Right cardiac atrium (tissue), 5 donors: ENCODE measurements at places on chromosomes 2 and 18. TPM values are rescaled to one million over a fixed set of nuclear protein-coding genes. Genes with fewer than 3 reads are reported as not detected.

DNA sequence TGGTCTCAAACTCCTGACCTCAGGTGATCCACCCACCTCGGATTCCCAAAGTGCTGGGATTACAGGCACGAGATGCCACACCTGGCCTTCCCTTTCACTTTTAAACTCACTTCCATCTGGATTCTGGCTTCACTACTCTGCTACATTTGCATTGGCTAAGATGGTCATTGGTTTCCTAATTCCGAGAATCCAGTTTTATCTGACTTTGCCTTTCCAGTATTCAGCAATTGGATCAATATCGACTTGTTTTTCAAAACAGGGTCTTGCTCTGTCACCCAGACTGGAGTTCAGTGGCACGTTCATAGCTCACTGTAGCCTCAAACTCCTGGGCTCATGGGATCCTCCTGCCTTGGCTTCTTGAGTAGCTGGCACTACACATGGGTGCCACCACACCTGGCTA lies 4.7 kb upstream of the CD302 start:
- DNase-seq = no peak

DNA sequence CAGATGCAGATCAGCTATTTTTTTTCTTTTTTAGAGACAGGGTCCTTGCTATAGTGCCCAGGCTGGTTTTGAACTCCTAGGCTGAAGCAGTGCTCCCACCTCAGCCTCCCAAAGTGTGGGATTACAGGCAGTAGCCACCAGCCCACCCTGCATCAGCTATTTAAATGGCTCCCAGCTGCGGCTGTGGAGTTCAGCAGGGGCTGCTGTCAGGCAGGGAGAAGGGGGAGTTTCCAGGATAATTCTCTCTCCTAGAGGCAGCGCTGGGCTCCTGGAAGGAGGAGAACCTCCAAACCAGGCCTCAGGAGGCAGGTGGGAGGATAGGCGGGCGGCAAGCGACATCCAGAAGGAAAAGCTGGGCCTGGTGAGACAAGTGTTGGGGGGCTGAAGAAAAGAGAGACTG lies 65.7 kb downstream of the ACTR2 start:
- no peak for DNase-seq

NCKAP5 gene
- 7.8 TPM for total RNA-seq

DNA sequence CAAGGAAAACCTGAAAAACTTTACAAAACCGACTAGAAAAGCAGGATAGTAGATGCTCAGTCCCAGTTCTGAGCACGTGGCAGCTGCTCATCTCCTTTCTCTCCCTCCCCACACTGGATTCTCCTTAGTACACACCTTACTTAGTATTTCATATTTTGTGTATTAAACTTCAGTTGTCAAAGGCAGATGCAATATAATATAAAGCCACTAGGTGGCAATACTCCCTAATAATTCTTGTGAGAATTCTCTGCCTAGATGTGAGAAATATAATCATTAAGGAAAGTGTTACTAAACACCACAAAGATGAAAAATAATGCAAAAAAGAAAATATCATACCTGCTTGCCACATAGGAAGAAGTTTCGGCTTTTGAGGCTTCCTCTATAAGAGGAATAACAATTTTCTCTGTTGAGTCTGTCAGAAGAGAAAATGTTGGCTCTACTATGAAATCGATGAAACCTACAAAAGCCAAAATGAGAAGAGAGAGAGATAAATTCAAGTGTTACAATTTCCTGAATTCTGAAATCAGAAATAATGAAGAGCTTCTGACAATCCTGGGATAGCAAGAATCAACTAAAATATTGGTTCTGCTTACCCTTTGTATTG lies 200.6 kb downstream of the PPP1R1C start:
- DNase-seq = no peak

REG1B gene
- total RNA-seq = not detected

TUBA3D gene
- 7.7 TPM for total RNA-seq

GRCh38 chr2:42164046-42164445 lies 5.1 kb upstream of the EML4 start:
- no peak for DNase-seq

GRCh38 chr18:22639026-22639463 lies 221.3 kb upstream of the CTAGE1 start:
- DNase-seq = no peak

DNA sequence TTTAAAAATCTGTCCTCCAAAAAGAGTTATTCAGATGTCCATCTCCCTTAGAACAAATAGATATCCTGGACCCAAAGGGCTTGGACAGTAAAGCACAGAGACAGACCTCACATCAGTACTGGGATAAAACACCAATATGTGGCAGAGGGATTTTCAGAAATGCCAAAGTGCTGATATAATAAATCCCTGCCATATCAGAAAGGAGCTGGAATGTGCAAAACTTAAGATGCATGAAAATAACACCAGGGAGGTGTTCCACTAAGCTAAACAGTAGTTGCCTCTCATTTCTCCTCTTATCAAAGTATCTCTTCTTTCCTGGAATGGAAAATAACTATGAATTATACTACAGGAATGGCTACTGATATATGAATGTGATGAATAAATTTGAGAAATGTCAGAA lies 13.2 kb downstream of the USP40 start:
- DNase-seq = no peak

POMC gene
- 6.8 TPM for total RNA-seq

DNA sequence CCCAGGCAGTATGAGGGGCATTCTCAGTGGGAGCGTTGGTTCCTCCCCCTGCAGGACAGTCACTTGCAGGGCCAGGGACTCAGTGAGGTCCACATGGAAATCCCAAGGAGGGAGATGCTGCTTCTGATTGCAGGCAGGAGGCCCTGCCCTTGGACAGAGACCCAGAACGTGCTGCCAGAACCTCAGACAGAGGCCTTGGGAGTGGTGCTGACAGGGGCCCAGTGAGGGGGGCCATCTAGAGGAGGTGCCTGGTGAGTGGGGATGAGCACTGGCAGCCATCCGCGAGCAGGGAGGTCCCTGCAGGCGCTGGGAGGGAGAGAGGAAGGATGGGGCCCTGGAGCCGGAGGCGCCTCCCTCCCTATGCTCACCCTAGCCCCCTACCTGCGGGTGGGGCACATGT lies 133.1 kb downstream of the DYSF start:
- no peak for DNase-seq

DNA sequence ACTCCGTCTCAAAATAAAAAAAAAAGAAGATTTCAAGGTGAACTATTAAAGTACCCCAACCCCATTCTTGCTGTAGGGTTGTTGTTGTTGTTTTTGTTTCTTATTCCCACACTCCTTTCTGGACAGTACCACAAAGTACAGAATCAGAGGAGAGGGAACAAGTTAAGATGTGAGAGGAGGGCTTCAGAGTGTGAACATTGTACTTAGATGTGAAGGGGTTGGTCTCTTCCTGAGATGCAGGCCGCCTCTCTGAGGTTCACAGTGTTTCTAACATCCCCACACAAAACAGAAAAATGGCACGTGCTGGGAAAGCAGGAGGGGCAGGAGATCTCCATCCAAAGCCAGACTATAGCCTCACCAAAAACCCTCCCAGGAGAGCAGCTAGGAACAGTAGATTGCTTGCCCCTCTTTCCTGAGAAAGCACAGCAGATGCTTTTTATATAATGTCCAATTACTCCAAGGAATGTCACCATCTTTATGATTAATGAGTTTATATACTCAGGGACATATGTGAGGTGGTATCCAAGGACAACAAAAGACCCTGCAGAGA lies 22.6 kb downstream of the ADD2 start:
- no peak for DNase-seq

TUBA4B gene
- not detected for total RNA-seq

DUSP2 gene
- 1.2 TPM for total RNA-seq

METTL8 gene
- total RNA-seq = 12.2 TPM

B3GNT7 gene
- total RNA-seq = 5.9 TPM

- no peak for DNase-seq
Measured at GRCh38 chr2:223969856-223970255, 12.6 kb downstream of the MRPL44 start.

GRCh38 chr18:56358608-56359280 lies 279.6 kb downstream of the TXNL1 start:
- no peak for DNase-seq

PLEKHH2 gene
- 3.3 TPM for total RNA-seq

KLHL30 gene
- 34.4 TPM for total RNA-seq

DNA sequence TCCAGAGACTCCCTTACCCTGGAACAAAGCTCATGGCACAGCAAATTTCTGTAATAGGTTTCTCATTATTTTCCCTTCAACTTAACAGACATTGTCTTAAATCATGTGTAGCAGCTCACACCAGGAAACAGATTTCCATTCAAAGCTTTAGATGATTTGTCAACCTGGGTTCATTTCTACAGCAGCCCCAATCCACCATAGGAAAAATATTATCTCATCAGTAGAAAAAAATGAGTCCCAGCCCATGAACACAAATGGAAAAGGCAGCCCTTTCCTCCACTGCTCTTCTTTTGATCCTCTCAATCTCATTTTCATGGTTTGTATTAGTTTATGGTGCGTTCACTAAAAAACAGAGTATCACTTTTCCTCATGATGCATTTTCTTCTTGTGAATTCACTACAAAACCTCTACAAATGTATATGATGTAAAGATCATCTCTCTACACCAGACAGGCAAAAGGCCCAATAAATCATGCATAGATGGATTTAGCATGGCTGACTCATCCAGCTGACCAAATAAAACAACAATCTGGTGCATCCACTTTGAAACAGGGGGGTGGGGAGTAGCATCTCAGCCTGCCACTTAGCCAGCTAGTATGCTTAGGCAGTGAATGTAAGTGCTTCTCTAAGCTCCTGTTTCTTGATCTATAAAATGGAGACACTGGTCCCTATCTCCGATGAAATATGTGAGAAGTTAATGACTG lies 78.6 kb downstream of the SATB2 start:
- no peak for DNase-seq

PLGLB1 gene
- total RNA-seq = 2.8 TPM

DNA sequence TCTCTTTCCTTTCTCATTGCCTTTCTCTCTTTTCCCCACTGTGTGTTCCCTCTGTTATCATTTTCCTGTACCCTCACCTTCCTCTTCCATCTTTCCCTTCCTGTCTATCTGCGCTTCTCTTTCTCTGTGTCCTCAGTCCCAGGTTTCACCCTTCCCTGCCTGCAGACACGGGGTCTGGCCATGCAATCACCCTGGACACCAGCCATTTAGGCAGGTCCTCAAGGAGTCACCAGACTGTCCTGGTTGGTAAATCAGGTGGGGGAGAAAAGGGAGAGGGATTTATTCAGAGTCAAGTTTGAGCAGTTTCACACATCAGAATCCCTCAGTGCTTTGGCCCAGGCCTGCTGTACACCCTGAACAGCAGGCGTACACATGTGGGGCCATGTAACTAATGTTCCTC lies 169.3 kb downstream of the ANKRD30B start:
- DNase-seq = no peak

DNA sequence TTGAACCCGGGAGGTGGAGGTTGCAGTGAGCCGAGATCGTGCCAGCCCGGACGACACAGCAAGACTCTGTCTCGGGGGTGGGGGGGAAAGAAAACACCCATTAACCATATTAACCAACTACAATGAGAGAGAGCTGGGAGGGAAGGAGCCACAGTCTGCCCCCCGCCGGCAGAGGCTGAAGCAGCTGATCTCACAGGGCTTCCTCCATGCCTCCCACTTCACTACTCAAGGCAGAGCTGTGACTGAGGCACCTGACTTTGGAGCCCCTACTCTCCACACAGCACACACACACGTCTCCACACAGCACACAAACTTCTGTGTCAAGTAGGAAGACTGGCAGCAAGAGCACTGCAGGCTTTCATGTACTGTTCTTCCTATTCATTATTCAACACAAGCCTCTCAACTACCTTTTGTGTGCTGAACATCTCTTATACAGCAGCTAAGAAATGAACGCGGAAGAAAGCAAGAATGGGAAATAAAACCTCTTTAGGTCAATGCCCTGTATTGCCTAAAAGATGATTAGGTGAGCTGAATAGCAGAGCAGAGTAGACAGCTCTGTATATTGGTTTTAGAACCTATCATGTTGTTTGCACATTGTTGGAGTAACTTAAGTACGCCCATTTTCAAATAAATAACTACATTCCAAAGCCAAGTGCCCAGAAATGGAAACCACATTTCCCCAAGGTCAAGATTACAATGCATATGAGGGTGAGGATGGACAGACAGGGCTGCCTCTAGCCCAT lies 26.2 kb downstream of the PDIA6 start:
- DNase-seq = no peak

- DNase-seq = no peak
Measured at GRCh38 chr2:85971366-85971765, 82.6 kb upstream of the ST3GAL5 start.

GRCh38 chr2:190653231-190653630 lies 4.3 kb downstream of the NAB1 start:
- no peak for DNase-seq

CYTIP gene
- total RNA-seq = 4.2 TPM

DNA sequence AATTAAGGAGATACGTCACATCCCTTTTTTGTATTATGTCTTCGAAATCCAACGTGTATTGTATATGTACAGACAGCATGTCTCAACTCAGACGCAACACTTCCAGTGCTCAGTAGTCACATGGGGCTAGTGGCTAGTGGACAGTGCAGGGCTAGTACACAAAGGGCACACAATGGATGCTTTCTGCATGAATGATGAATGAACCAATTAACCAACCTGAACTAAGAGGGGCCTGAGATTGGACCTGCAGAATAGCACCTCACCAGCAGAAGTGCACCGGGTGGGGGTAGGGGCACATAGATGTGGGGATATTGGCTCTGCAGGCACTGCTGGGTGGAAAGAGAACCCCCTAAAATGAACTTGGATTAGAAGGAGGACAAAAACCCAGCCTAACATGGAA lies 20.7 kb downstream of the ST8SIA5 start:
- no peak for DNase-seq

DNA sequence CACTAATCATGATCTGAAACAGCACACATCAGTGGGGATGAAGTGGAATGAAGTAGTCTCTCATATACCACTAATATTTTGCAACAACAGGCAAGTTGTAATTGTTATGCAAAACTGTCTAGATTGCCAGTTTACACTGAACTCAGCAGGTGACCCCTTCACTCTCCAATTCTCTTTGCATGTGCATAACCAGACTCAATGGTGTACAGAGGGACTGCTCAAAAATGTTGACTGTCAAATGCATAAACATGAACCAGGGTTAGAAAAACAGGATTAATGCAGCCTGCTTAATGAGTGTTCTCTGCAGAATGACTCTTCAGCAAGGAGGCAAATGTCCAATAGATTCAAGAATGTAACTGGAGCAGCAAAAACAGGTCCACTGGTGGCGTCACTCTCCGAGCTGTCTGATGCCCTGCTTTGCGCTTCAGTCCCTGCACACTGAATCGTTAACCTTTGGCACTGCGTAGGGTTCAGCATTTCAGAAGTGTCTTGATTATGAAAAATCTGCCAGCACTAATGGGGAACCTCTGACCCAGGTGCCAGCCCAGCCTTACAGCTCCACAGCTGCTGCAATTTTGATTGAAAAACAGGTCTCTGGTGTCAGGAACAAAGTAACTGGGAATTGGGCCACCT lies 209.3 kb downstream of the TDRD15 start:
- DNase-seq = no peak

KCNK3 gene
- 27.5 TPM for total RNA-seq

GRCh38 chr2:188663301-188663700 lies 310.9 kb upstream of the COL3A1 start:
- no peak for DNase-seq
